Fibroblast of the aortic adventitia (primary cell): ENCODE measurements at places on chromosomes 7 and 10. TPM values are rescaled to one million over a fixed set of nuclear protein-coding genes. Genes with fewer than 3 reads are reported as not detected.

DNA sequence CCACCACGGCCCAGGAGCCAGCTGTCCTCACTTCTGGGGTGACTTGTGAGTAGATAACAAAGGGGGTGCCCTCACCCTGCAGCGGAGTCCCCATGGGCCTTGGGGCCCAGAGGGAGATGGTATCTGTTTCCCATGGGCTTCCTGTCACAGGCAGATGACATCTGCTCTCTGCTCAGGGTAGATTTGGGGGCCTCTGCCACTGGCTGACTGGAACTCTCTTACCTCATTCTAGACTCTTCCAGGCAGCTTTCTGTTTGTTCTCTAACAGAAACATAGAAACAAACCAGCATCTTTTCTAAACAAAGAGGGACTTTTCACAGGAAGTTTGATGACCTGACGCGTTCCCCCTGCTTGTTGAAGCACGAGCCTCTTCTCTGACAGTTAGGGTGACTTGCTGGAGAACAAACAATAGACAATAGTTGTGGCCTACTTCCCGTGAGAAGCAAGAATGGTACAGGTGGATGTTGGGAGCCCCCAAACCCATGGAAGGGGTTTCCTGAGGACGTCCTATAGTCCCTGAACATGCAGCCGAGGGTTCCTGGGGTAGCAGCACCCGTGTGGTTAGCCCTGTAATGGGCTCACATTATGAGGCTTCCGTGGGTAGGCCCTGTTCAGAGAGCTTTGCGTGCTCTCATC lies 61.6 kb downstream of the GRK5 start:
- DNase-seq, result no peak

DNA sequence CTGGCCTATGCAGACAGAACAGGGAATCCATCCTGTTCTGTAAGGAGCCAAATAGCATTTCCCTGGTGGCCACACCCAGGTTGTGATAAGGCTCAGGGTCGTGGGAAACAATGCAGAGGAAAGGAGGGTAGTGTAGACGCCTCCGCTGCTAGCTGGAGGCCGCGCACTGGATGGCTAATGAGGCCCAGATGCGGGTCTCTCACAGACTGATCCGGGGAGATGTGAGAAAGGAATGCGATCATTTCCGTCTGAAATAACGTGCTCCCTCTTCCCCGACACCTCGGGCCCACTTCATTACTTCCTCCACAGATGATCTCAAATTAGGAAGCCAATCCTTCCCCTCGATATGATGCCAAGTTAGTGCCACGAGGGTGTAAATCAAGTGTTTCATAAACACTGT lies 203.3 kb downstream of the TAX1BP1 start:
- no peak for DNase-seq

Gene BLNK
- not detected in 2 replicates for total RNA-seq

GRCh38 chr7:9204571-9204970 lies 771.2 kb downstream of the NXPH1 start:
- DNase-seq, result no peak

DNA sequence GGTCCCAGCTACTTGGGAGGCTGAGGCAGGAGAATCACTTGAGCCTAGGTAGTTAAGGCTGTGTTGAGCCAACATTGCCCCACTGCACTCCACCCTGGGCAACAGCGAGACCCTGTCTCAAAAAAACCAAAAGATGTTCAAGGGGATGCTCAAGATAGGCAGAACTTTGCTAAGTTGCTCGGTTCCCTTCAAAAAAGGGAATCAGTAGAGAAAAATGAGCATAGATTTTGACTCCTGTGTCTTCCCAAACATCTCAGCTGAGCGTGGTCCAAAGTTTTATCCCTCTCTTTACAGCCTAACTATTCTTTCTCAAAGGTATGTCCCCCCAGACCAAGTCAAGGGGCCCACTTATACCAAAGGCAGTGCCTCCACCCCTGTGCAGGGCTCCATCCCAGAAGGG lies 14.0 kb downstream of the AGFG2 start:
- no peak for DNase-seq

GRCh38 chr7:40760293-40760964 lies 625.6 kb downstream of the SUGCT start:
- DNase-seq, result no peak

DNA sequence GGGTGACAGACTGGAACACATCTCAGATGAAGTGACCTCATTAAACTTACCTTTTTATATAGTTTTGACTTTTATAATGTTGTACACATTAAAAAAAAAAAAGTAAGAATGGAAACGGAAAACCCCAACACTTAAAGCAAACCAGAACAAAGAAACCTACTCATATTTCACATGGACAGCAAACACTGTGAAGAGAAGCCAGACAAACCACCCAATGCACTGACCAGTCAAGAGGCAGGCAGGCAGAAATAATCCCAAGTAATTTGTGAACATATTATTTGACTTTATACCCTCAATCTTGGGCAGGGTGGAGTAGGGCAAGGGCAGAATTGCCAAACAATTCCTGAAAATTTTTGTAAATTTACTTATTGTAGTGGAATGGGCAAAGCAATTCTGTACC lies 39.8 kb downstream of the WAPL start:
- no peak for DNase-seq

DNA sequence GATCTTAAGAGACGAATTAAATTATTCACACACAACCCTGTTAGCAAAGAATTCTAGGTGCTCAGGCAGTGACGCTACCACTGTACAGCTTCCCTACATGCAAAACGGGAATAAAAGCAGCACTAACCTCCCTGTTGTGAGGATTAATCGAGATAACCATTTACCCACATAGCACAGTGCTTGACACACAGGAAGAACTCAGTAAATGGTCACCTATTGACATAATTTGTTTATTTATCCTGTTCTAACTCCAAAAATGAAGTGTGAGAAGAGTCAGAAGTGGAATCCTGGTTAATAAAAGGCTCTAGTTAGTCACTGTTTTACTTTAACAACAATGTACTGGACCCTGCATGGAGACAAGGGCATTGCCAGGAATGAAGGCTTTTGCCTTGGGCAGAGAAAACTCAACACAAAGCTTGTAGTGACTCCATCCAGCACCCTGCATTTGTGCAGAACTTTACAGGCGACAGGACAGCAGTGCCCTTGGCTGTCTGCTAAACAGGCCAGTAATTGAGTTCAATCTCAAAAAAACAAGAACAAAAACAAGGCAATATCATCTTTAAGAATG lies 103.8 kb downstream of the SORBS1 start:
- no peak for DNase-seq

Gene GLI3
- 7.0 and 7.2 TPM in 2 replicates for total RNA-seq

DNA sequence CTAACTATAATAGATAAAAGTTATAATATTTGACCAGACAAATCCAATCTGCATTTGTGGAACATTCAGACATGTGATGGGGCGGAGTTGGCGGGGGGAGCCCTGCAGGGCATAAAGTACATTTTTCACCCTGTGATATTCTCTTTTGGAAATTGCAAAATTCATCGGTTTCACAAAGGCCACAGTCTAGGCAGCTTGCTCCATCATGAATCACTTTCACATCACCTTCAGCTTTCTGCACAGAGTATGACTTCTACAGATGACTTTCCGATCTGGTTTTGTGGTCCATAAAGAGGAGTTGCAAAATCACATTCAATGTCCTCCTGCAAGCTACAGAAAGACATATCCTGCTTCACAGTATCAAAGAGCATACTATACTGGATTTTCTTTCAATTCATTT lies 51.4 kb upstream of the APBB1IP start:
- DNase-seq, result no peak

Gene CDNF
- total RNA-seq, result 1.2 and 2.4 TPM in 2 replicates

- DNase-seq, result peak; percentile 10
Observed at GRCh38 chr10:79608505-79609375, 2.0 kb upstream of the SFTPA1 start.

DNA sequence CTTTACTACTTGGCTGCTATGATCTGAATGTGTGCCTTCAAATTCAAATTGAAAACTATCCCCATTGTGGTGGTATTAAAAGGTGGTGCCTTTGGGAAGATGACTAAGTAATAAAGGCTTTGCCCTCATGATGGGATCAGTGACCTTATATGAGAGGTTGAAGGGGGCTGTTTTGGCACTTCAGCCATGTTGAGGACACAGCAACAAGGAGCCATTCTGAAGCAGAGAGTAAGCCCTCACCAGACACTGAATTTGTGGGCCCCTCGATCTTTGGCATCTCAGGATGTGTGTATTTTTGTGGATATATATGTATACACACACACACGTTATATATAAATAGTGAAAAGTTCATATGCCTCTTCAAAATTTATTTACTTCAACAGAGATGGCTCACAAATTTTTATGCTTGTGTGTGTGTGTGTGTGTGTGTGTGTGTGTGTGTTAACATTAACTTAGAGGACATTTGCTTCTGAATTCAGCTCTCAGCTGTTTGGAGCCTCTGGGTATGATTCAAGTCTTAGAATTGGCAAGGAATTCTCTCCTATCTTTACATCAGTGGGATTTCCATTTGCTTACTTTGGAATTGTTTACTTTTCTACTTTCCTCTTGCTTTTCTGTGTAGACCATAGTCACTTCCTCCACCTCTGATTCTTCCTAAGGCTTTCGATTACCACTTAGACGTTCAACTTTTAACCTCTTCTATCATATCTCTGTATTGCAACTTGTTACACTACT lies 66.6 kb downstream of the MAGI2 start:
- peak; percentile 82 for DNase-seq

GRCh38 chr7:149245244-149245643 lies 5.8 kb downstream of the ZNF212 start:
- no peak for DNase-seq

Gene OPN1SW
- total RNA-seq, result not detected in 2 replicates

- no peak for DNase-seq
Observed at GRCh38 chr10:15254808-15255648, 86.5 kb upstream of the NMT2 start.

GRCh38 chr7:2792235-2792634 lies 51.9 kb downstream of the GNA12 start:
- no peak for DNase-seq

Gene XRCC2
- total RNA-seq, result 1.1 and 8.1 TPM in 2 replicates

DNA sequence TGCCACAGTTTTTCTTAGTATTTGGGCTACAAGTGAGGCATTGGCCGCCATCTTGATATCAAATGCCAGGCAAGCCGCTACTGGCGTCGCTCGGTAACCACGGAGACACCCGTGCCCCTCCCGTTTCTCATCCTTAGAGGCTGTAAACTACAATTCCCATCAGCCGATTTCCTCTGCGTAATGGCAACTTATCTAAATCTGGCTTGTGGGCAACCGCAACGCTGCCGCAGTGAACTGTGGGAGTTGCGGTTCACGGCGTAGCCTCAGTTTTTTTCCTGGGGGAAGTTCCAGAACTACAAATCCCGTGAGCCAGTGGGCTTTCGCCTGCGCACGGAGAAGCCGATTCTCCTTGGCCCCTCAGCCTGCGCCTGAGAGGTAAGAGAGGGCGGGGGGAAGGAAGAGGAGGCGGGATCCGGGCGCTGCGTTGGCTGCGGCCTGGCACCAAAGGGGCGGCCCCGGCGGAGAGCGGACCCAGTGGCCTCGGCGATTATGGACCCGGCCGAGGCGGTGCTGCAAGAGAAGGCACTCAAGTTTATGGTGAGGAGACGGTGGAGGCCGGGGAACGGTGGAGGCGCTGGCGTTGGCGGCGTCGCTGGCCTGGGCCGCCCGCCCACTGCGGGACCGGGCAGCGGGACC lies at the start of gene BTRC:
Gene BTRC, plus strand, starts transcription at position 474 of the 636 bp plus-strand sequence. Its CDS starts 16 bp downstream, at position 490.
- peak; percentile 99 for DNase-seq

Gene SLC16A12
- 0.16 and 0.90 TPM in 2 replicates for total RNA-seq

Gene FBXL13
- 2.9 and 3.4 TPM in 2 replicates for total RNA-seq

Gene GPC2
- 1.2 and 4.5 TPM in 2 replicates for total RNA-seq

DNA sequence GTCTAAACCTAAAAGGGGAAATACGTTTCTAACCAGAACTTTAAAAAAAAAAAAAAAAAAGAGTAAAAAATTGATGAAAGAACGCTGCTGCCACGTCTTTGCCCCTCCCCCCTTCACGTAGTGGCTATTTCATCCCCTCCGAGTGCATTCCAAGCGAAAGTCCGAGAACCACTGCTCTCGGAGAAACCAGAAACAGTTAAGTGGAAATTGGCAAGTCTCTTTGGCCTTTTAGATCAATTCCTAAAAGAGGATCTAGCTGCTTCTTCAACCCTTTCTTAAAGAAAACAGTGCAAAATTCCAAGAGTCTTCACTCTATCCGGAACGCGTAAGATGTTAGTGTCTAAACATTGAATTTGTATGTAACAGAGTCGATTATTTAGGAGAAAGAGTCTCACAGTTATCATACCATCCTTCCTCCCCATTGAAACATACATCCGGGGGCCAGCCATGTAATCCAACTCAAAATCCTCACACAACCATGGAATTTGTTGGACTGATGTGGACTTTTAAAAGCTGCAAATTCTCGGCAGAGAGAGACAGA lies 1.1 kb downstream of the P4HA1 start:
- DNase-seq, result peak; percentile 89

- no peak for DNase-seq
Observed at GRCh38 chr10:123241391-123242141, 87.4 kb downstream of the BUB3 start.

- no peak for DNase-seq
Observed at GRCh38 chr10:103839519-103839871, 15.9 kb downstream of the SH3PXD2A start.

Gene OGDHL
- total RNA-seq, result under 0.01 and 0.57 TPM in 2 replicates
